ENCODE measurements at places on chromosomes 13 and 19. TPM values are rescaled to one million over a fixed set of nuclear protein-coding genes. Genes with fewer than 3 reads are reported as not detected.

DNA sequence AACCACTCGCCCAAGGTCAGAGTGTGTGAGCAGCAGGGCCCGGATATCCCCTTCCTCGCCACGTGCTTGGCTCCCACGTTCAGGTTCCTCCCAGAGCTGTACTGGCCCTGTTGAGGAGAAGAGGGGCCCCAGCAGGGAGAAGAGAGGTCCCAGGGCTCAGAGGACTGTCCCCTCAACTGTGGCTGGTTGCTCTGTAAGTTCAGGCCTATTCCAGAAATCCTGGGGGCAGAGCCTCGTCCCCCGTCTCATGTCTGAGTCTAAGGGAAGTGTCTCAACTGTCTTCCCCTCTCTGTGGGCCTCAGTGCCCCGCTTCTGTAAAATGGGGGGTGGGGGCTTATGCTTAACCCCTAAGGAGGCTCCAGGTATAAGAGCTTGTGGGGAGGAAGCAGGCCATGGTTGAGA is 3.9 kb downstream of the PPP5C start:
- no peaks in the 10 kb centered on the region for H3K27me3 ChIP-seq
- peak overlapping the region; percentile 93 for H3K27ac ChIP-seq
- peak overlapping the region; percentile 90 for H3K4me3 ChIP-seq
- H3K36me3 ChIP-seq: peaks cover 36% of the 10 kb centered on the region
- H3K4me1 ChIP-seq: peaks cover 57% of the 10 kb centered on the region

DNA sequence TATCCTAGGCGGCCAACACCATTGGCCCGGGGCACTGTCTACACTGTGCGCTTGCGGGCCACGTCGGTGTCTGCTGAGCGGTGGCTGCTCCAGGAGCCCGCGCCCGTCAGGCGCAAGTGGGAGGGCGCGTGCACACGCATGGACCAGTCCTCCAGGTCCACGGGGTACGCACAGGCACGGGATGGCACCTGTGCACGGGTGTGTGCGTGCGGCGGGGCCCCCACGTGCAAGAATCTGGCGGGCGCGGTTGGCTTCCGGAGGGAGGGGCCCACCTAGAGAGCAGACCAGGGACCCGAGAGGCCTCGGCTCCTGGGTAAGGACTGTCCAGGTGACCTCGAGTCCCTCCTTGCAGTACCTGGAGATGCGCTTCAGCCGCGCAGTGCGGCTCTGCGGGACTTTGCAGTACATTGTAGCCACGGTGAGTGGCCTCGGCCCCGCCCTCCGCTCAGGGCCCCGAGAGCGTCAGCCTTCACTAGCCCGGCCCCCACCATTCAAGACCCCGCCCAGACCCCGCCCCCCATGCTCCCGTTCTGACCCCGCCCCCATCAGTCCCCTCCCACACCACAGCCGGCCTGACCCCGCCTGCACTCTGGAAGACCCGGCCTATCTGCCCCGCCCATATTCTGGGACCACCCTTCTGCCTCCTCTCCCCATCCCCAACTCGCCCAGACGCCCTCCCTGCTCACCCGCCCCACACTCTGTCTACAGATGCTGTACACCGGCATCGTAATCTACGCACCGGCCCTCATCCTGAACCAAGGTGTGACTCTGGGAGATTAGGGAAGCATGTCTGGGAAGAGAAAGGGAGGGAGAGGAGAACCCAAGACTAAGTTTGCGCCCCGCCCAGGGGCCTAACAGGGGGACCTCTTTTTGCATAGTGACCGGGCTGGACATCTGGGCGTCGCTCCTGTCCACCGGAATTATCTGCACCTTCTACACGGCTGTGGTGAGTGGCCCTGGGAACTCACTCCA is 2.3 kb downstream of the SLC5A5 start:
- peaks cover 15% of the 10 kb centered on the region for H3K4me1 ChIP-seq
- H3K4me3 ChIP-seq: peak overlapping the region; percentile 81
- no peaks in the 10 kb centered on the region for H3K36me3 ChIP-seq
- no peaks in the 10 kb centered on the region for H3K27me3 ChIP-seq

DNA sequence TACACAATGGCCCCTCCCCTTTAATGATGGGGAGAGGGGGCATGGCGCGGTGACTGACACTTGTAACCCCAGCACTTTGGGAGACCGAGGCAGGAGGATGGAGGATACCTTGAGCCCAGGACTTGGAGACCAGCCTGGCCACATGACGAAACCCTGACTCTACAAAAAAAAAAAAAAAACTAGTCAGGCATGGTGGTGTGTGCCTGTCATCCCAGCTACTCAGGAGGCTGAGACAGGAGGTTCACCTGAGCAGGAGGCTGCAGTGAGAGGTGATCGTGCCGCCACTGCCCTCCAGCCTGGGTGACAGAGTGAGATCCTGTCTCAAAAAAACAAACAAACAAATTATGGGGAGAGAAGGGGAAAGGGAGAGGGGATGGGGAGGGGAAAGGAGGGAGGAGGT is 13.8 kb upstream of the ZBTB7A start:
- no peak for DNase-seq
- peaks cover 38% of the 10 kb centered on the region for H3K4me1 ChIP-seq
- no peaks in the 10 kb centered on the region for H3K27me3 ChIP-seq
- no peaks in the 10 kb centered on the region for H3K36me3 ChIP-seq
- no peak overlapping the region for H3K4me3 ChIP-seq

GRCh38 chr19:2044709-2045500 is 6.1 kb downstream of the MKNK2 start:
- H3K27ac ChIP-seq: peak overlapping the region; percentile 71
- peaks cover 16% of the 10 kb centered on the region for H3K36me3 ChIP-seq
- H3K4me1 ChIP-seq: peaks cover 50% of the 10 kb centered on the region
- no peak overlapping the region for H3K4me3 ChIP-seq
- no peaks in the 10 kb centered on the region for H3K27me3 ChIP-seq

DNA sequence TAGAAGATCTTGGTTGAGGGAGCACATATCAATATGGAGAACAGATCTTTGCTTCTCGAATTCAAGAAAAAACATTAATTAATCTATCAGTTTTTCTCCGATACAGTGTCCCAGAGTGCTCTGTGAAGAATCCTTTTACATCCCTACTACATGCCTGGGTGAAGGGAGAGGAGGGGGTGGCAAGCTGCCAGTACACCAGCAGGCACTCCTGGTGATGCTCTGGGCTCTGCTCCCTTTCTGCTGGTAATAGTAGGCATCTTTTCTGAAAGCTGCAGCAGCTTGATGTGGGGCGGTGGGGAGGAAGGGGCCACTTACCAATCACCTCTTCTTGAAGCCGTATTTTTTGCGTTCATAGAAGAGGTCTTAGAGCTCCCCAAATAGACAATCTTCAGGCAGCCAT is 30.7 kb downstream of the PBX4 start:
- peaks cover 4% of the 10 kb centered on the region for H3K36me3 ChIP-seq
- no peak overlapping the region for H3K27ac ChIP-seq
- H3K4me3 ChIP-seq: no peak overlapping the region
- DNase-seq: no peak

GRCh38 chr13:91308299-91308698 is 39.2 kb upstream of the MIR17HG start:
- peaks cover 2% of the 10 kb centered on the region for H3K27me3 ChIP-seq
- no peak overlapping the region for H3K27ac ChIP-seq
- no peak overlapping the region for H3K4me3 ChIP-seq
- H3K4me1 ChIP-seq: peaks cover 9% of the 10 kb centered on the region

- H3K4me1 ChIP-seq: no peaks in the 10 kb centered on the region
- H3K27ac ChIP-seq: no peak overlapping the region
- no peaks in the 10 kb centered on the region for H3K36me3 ChIP-seq
- H3K4me3 ChIP-seq: no peak overlapping the region
- no peak for DNase-seq
- H3K27me3 ChIP-seq: no peaks in the 10 kb centered on the region
Measured at GRCh38 chr19:20271215-20271926, 104.4 kb downstream of the ZNF486 start.

DNA sequence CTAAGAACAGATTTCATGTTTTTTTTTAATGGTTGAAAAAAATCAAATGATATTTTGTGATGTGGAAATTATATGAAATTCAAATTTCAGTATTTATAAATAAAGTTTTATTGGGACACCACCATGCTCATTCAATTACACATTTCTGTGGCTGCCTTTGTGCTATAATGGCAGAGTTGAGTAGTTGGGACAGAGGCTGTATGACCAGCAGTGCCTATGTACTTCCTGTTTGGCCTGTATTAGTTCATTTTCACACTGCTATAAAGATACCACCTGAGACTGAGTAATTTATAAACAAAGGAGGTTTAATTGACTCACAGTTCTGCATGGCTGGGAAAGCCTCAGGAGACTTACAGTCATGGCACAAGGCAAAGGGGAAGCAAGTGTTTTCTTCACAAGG is 33.6 kb downstream of the AKAP11 start:
- no peak overlapping the region for H3K4me3 ChIP-seq
- no peaks in the 10 kb centered on the region for H3K27me3 ChIP-seq
- peaks cover 77% of the 10 kb centered on the region for H3K36me3 ChIP-seq

- H3K36me3 ChIP-seq: peaks cover 1% of the 10 kb centered on the region
- no peak overlapping the region for H3K4me3 ChIP-seq
- peaks cover 18% of the 10 kb centered on the region for H3K4me1 ChIP-seq
- no peak for DNase-seq
Measured at GRCh38 chr19:45812297-45812696, 2.8 kb downstream of the RSPH6A start.

- no peak for DNase-seq
- no peak overlapping the region for H3K4me3 ChIP-seq
- H3K27ac ChIP-seq: no peak overlapping the region
- no peaks in the 10 kb centered on the region for H3K4me1 ChIP-seq
- H3K27me3 ChIP-seq: peaks cover 13% of the 10 kb centered on the region
Measured at GRCh38 chr19:6568010-6568526, 22.9 kb downstream of the CD70 start.

GRCh38 chr19:35268536-35269437 is at the start of gene USF2:
TSS of gene USF2 (plus strand) at chr19:35268962. CDS start at chr19:35269102, 140 bp downstream.
- peaks cover 28% of the 10 kb centered on the region for H3K4me1 ChIP-seq
- peaks cover 22% of the 10 kb centered on the region for H3K36me3 ChIP-seq
- no peaks in the 10 kb centered on the region for H3K27me3 ChIP-seq
- H3K27ac ChIP-seq: peak within 1 kb of the TSS; percentile 94
- peak within 1 kb of the TSS; percentile 91 for H3K4me3 ChIP-seq
- peak; percentile 74 for DNase-seq

- no peak overlapping the region for H3K27ac ChIP-seq
- H3K4me3 ChIP-seq: no peak overlapping the region
- DNase-seq: peak; percentile 74
- no peaks in the 10 kb centered on the region for H3K27me3 ChIP-seq
Measured at GRCh38 chr19:873084-873483, 13.6 kb downstream of the CFD start.

DNA sequence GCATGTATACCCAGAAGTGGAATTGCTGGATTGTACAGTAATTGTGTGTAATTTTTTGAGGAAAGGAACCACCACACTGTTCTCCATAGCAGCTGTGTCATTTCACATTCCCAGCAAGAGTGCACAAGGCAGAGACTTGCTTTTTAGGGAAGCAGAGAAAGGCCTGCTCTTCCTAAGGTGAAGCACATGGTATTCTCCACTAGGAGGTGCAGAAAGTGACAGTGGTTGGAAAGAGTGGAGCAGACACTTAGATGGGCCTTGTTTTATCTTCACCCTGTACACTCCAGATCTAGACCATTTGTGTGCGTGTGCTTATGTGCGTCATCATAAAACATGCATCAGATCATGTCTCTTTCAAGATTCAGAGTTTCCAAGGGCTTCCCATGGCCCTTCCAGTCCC is 35.0 kb downstream of the FAM124A start:
- DNase-seq: no peak
- no peak overlapping the region for H3K27ac ChIP-seq
- no peaks in the 10 kb centered on the region for H3K36me3 ChIP-seq
- H3K4me1 ChIP-seq: no peaks in the 10 kb centered on the region
- H3K4me3 ChIP-seq: no peak overlapping the region
- no peaks in the 10 kb centered on the region for H3K27me3 ChIP-seq

DNA sequence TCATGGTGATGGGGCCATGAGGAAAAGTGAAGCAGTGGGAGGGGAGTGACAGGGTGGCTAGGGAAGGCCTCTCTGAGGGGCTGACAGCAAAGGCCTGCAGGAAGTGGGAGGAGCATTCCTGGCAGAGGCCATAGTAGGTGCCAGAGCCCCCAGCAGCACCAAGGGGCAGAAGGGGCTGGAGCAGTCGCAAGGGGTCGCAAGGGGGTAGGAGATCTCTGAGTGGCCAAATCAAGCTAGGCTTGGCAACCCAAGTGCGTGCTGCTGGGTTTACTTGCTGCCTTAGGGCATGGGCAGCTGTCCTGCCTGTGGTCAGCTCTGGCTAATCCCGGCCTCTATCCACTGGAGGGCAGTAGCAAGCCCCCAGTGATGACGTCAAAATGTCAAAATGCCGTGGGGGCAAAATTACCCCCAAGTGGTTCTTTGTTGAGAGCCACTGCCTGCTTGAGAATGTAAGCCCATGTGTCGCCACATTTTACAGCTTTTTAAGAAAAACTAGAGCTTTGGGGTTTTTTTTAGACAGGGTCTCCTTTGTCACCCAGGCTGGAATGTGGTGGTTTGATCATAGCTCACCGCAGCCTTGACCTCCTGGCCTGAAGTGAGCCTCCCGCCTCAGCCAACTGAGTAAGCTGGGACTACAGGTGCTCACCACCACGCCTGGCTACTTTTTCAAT is 11.8 kb downstream of the CCDC97 start:
- peaks cover 25% of the 10 kb centered on the region for H3K4me1 ChIP-seq
- H3K27ac ChIP-seq: peak overlapping the region; percentile 56
- H3K36me3 ChIP-seq: peaks cover 35% of the 10 kb centered on the region
- no peak for DNase-seq
- H3K27me3 ChIP-seq: no peaks in the 10 kb centered on the region

GRCh38 chr19:40304306-40304705 is 19.2 kb upstream of the AKT2 start:
- no peaks in the 10 kb centered on the region for H3K36me3 ChIP-seq
- no peak for DNase-seq
- H3K27ac ChIP-seq: no peak overlapping the region
- H3K4me3 ChIP-seq: no peak overlapping the region
- H3K27me3 ChIP-seq: no peaks in the 10 kb centered on the region

Gene AMER2
- total RNA-seq: not detected

Gene VWA8
- 21.2 TPM for total RNA-seq

Gene SLC5A5
- total RNA-seq: 1.2 TPM

Gene WDR87
- not detected for total RNA-seq

Gene KLK15
- not detected for total RNA-seq

Gene KIR3DL2
- not detected for total RNA-seq

Gene TJP3
- total RNA-seq: 1.6 TPM

Gene ZNF180
- 3.3 TPM for total RNA-seq

Gene SUGP1
- total RNA-seq: 32.4 TPM

Gene KLK2
- total RNA-seq: not detected

Gene ZNF560
- 0.12 TPM for total RNA-seq
